Right atrium auricular region (tissue), 2 donors: ENCODE measurements at places on chromosomes 7 and 10. TPM values are rescaled to one million over a fixed set of nuclear protein-coding genes. Genes with fewer than 3 reads are reported as not detected.

The CADPS2 gene
- 19.9 TPM for total RNA-seq

The GIMAP2 gene
- 8.3 TPM for total RNA-seq

The C10orf53 gene
- not detected for total RNA-seq

The TAS2R41 gene
- total RNA-seq, result not detected

The ZNF679 gene
- total RNA-seq, result not detected

The WDR86 gene
- 0.33 TPM for total RNA-seq

The TSPAN33 gene
- total RNA-seq, result 11.1 TPM
